Dermis blood vessel endothelial cell (primary cell): ENCODE measurements at places on chromosomes 2 and 18. TPM values are rescaled to one million over a fixed set of nuclear protein-coding genes. Genes with fewer than 3 reads are reported as not detected.

Gene RAB31
- 27.2 and 44.3 TPM in 2 replicates for total RNA-seq

DNA sequence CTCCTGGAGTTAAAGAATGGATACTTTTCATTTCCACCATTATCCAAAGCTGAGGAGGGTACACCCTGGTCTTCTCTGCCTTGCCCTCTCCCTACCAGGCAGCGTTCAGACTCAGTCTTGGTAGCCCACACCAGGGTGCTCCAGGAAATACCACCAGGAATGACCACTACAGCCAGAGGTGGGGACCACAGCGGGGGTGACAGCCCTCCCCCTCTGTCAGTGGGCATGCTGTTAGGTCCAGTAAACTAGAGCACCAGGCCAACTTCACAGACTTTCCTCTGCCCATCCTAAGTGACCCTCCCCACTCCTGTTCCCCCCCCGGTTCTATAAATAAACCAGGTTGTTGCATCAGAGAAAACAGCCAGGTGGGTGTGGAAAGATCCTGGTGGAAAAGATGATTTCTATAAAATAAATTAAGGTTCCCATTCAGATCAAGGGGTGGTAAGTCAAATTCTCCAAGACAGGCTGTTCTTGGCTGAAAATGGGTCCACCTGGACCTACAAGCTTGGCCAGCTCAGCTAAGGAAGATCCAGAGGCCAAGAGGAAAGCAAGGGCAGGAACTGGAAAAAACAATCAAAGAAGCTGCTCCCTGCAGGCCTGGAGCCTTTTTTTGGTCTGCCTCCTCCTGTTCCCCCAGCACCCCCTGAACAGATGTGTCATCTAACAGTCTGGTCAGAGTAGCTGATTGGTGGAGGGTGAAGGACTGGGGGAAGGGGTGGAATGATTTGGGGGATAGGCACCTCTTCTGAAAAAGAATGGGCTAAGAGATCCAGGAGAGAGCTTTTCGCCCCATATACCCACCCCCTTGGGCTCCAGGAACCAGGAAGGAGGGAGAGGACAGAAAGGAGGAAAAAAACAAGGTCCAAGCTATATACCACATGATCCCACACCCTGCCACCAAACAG is 2.3 kb downstream of the RAB11FIP5 start:
- DNase-seq: peak; percentile 28

Gene ASAP2
- 58.0 and 59.6 TPM in 2 replicates for total RNA-seq

- DNase-seq: peak; percentile 48
Measured at GRCh38 chr2:160402997-160403979, 90.3 kb downstream of the RBMS1 start.

DNA sequence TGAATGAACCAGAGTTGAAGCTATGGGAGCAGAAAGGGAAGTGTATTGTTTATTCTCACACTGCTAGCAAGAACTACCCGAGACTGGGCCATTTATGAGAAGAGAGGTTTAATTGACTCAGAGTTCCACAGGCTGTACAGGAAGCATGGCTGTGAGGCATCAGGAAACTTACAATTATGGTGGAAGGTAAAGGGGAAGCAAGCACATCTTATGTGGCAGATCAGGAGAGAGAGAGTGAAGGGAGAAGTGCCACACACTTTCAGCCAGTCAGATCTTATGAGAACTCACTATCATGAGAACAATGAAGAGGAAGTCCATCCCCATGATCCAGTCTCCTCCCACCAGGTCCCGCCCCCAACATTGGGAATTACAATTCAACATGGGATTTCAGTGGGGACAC is 383.2 kb upstream of the SLC14A2 start:
- DNase-seq: no peak

GRCh38 chr2:6793371-6793770 is 72.3 kb downstream of the CMPK2 start:
- DNase-seq: no peak

GRCh38 chr2:100749771-100750542 is 70.0 kb upstream of the NPAS2 start:
- no peak for DNase-seq

- DNase-seq: no peak
Measured at GRCh38 chr2:162928356-162928755, 89.8 kb upstream of the KCNH7 start.

Gene SERPINB8
- 7.1 and 11.7 TPM in 2 replicates for total RNA-seq
